ENCODE measurements at places on chromosomes 12 and 14.

DNA sequence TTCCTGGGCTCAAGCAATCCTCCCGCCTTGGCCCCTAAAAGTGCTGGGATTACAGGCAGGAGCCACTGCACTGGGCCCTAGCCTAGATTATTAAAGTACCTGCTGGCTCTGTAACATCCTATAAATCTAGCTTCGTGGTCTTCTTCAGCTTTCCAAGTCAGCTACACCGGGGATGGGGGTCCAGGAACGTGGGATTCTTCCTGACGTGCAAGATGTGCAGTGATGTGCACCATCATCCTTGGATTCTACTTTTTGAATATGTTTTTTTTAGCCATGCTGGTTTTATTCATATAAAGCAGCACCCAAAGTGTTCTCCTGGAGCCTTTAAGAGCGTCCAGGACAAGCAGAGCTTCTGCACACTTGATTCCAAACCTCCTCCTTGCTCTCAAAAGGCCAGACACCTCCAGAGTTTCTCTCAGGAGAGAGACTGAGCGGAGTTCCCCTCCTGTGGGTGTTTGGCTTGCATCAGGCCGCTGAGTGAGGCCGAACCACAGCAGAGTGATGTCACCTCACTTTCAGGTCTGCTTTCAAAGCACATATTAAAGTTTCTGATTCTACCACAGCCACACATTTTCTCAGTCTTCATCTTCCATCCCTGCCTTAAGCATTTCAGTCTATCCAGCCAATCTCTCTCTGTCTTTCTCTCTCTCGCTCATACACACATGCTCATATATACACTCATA, 33.4 kb downstream of the VCPKMT start:
- DNase-seq, result no peak

DNA sequence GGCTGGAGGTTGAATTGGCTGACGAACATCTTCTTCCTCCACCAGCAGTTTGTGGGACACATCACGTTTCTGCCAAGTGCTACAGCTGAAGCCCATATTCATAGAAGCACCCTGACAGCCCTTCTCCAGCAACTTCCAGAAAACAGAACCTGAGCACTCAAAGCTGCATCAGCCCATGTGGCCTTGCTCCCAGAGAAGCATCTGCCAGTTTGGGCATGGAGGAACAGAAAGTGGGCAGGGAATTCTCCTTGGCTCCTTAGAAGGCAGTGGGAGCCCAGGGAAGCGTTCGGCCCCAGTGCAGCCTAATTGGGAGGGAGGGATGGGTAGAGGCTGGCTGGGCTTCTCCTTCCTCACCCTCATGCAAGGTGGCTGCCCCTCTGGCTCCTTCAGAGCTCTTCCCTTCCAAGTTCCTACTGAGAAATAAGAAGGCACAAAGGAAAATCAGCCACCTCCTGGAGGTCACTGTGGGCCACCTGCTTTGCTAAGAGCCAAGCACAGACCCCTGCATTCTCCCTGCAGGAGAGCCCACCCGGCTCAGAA, 4.1 kb upstream of the NGB start:
- no peak for DNase-seq

DNA sequence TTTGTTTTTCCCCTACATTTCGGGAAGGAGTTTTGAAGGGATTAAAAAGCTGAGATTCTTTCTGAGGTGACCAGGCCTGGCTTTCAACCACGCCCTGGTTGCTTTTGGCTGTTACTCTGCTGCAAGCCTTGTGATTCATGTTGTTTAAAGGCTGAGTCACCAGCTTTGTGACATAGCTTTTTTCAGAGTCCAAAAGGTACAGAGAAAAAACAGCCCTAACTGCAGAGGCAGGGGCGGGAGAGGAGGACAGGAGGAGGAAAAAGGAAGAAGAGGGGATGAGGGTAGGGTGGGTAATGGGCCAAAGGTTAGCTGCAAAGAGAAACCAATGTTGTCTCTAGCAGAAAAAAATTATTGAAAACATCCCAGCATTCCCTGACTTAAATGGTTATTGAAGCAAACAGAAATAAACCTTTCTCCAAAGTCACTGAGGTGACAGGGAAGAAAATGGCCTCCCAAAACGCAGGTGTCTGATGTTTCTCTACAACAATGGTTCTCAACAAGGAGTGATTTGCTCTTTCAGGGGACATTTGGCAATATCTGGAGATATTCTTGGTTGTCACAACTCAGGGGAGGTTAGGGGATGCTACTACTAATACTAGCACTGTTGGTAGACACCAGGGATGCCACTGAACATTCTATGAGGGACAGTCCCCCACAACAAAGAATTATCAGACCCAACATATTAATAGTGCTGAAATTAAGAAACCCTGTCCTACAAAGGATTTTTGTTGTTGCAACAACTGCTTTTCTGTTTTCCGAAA, 2.1 kb upstream of the UBC start:
- no peak for DNase-seq

DNA sequence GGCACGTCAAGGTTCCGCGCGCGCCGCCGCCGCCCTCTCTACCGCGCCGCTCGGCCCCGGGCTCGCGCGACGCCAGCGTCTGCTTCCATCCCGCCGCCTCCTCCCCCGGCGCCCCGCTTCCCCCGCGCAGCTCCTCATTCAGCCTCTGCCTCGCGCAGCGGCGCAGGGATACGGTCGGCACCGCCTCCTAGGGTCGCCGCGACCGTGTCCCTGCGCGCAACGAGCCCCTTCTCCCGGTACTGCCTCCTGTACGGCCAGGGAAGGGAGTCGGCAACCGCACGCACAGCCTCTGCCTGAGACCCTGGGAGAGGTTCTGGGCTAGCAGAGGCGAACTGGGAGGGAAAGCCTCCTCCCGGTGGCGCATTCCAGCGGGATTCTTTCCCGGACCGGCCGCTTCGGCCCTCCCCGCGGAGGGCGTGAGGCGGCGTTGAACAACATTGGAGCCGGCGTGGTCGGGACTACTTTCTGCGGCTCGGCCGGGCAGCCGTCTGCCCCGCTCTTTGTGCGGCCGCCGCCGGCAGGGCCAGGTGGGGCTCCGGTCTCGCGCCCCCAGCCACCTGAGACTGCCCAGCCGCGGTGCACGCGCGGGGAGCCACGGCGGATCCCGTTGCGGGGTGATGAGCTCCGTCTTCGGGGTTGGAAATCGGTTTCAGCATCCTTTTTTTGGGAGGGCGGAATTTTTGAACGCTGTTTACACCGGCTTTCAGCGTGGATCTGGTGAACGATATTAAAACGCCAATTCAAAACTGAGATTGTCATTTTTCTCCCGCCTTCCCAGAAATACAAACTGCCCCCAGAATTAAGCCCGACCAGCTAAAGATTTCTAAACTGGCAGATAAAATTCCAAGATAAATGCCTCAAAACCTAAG, at the start of gene LRP6:
Gene LRP6 (minus strand): TSS at position 172 of the 869 bp plus-strand sequence. CDS start 309 bp downstream, outside the sequence.
- DNase-seq, result peak; percentile 93

DNA sequence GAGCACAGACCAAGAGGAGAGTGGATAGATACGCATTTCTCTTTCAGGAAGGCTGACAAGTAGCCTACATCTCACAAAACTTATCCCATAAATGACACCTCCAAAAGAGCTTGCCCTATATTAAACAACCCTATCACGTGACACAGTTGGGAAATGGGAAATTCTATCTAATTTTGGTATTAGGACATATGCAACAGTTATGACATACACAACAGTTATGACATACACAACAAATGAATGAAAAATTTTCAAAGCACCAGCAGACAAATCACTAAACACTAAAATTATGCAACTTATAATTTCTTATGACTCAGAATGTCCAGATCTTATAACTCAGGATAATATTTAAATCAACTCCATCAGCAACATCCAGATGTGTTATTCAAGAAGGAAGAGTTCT, 54.1 kb downstream of the DUSP16 start:
- no peak for DNase-seq

GRCh38 chr12:79326663-79327062, 364.1 kb downstream of the PAWR start:
- no peak for DNase-seq

- DNase-seq, result no peak
Measured at GRCh38 chr12:104889735-104890134, 68.4 kb downstream of the SLC41A2 start.

GRCh38 chr14:67358924-67359774, 455 bp downstream of the ATP6V1D start:
- no peak for DNase-seq

DNA sequence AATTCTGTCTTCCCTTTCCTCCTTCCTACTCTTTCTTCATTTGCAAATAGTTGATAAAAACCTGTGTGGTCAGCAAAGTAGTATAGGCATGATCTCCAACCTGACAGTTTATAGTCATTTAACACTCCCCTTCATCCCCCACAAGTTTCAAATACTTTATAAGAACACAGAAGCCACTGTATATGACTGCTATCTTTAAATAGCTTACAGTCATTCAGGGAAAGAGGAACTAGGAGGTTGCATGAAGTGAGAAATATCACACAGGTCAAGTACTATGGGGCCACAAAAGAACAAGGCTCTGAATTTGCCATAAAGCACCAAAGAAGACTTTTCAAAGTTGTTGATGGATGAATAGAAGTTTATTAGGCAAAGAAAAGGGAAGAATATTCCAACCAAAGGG, 431.3 kb downstream of the NPAS3 start:
- DNase-seq, result no peak

All from NCI-H510A (cell line).